ENCODE measurements at places on chromosomes 7 and 10. TPM values are rescaled to one million over a fixed set of nuclear protein-coding genes. Genes with fewer than 3 reads are reported as not detected.
A peak's percentile ranks its signal among the peaks of the same experiment; 100 is the strongest.

Gene SRI
- polyA plus RNA-seq: 53.0 TPM

GRCh38 chr7:98281757-98282606, 496 bp downstream of the BRI3 start:
- no peak for DNase-seq
- H3K4me1 ChIP-seq: peaks cover 49% of the 10 kb centered on the region
- peak overlapping the region; percentile 91 for H3K4me3 ChIP-seq
- H3K27me3 ChIP-seq: no peaks in the 10 kb centered on the region
- H3K36me3 ChIP-seq: peaks cover 7% of the 10 kb centered on the region

GRCh38 chr10:110918643-110919348, at the start of gene BBIP1:
Gene BBIP1 (minus strand): TSS chr10:110919180. CDS start chr10:110918157, 1,023 bp downstream.
- H3K27ac ChIP-seq: peak within 1 kb of the TSS; percentile 94
- H3K4me1 ChIP-seq: peaks cover 16% of the 10 kb centered on the region
- peak within 1 kb of the TSS; percentile 98 for H3K4me3 ChIP-seq
- H3K36me3 ChIP-seq: peaks cover 14% of the 10 kb centered on the region

- no peak overlapping the region for H3K4me3 ChIP-seq
- H3K4me1 ChIP-seq: no peaks in the 10 kb centered on the region
- H3K36me3 ChIP-seq: no peaks in the 10 kb centered on the region
- H3K27ac ChIP-seq: no peak overlapping the region
- DNase-seq: no peak
Measured at GRCh38 chr7:15557686-15558085, 4.1 kb downstream of the AGMO start.

Gene FOXP2
- polyA plus RNA-seq: not detected

GRCh38 chr10:37053476-37053875, 71.9 kb upstream of the ANKRD30A start:
- H3K4me3 ChIP-seq: no peak overlapping the region
- H3K36me3 ChIP-seq: no peaks in the 10 kb centered on the region
- H3K27ac ChIP-seq: no peak overlapping the region

- no peak for DNase-seq
- H3K27ac ChIP-seq: no peak overlapping the region
- H3K4me3 ChIP-seq: no peak overlapping the region
- H3K4me1 ChIP-seq: no peaks in the 10 kb centered on the region
- no peaks in the 10 kb centered on the region for H3K36me3 ChIP-seq
Measured at GRCh38 chr10:110363572-110364411, 59.1 kb upstream of the SMNDC1 start.

- no peaks in the 10 kb centered on the region for H3K4me1 ChIP-seq
- H3K27ac ChIP-seq: no peak overlapping the region
- no peak overlapping the region for H3K4me3 ChIP-seq
- H3K27me3 ChIP-seq: no peaks in the 10 kb centered on the region
Measured at GRCh38 chr7:99860281-99861127, 16.3 kb downstream of the OR2AE1 start.

Gene TAS2R41
- 0.19 TPM for polyA plus RNA-seq

Gene ZNF394
- 39.1 TPM for polyA plus RNA-seq

Gene FBXL13
- polyA plus RNA-seq: not detected

GRCh38 chr10:122475591-122476332, 14.4 kb downstream of the HTRA1 start:
- no peak overlapping the region for H3K27ac ChIP-seq
- H3K4me3 ChIP-seq: no peak overlapping the region
- peaks cover 8% of the 10 kb centered on the region for H3K4me1 ChIP-seq
- H3K27me3 ChIP-seq: peaks cover 3% of the 10 kb centered on the region
- no peak for DNase-seq
